CD4-positive, alpha-beta T cell treated with Interleukin-12 subunit alpha and Interleukin-12 subunit beta, for 1 hour (primary cell): ENCODE measurements at places on chromosomes 16 and 17.

- no peak for DNase-seq
Measured at GRCh38 chr17:63494300-63494928, 17.6 kb downstream of the ACE start.

DNA sequence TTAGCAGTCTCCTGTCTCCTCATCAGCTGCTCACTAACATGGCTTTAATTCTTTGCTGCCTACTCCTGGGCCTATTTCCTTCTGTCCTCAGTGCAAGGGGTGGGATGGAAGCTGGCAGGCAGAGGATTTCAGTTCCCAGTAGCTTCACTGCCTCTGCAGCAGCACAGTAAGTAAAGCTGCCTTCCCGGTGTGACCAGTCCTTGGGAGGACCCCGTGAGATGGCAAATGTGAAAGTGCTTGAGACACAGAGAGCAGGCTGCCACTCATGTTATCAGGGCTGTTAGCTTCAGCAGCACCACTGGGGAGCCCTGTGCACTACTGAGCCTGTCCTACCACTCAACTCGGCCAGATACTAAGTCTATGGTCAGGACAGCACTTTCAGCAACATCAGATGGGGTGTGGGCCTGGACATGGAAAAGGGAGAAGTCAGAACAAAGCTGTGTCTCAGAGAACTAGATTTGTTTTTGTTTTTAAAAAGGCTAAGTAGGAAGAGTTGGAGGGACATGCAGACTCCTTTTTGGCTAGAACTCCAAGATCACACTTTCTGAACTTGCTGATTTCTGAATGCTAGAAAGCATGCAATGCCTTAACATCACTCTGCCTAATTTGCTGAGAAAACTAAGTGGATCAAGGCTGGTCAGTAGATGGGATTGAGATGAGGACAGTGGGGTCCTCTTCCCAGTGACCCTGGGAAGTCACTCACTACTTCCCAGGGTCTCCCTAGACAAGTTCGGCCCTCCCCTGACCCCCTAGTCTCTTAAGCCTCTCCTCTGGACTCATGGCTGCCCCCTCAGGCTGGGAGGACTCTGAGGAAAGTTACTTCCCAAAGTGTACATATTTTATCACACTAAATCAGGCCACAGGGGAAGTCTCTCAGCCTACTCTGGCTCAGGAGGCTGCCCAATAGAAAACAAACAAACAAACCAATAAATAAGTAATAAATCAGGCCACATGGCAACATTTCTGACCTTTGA lies 1.1 kb downstream of the ACSF2 start:
- DNase-seq = peak; percentile 19

DNA sequence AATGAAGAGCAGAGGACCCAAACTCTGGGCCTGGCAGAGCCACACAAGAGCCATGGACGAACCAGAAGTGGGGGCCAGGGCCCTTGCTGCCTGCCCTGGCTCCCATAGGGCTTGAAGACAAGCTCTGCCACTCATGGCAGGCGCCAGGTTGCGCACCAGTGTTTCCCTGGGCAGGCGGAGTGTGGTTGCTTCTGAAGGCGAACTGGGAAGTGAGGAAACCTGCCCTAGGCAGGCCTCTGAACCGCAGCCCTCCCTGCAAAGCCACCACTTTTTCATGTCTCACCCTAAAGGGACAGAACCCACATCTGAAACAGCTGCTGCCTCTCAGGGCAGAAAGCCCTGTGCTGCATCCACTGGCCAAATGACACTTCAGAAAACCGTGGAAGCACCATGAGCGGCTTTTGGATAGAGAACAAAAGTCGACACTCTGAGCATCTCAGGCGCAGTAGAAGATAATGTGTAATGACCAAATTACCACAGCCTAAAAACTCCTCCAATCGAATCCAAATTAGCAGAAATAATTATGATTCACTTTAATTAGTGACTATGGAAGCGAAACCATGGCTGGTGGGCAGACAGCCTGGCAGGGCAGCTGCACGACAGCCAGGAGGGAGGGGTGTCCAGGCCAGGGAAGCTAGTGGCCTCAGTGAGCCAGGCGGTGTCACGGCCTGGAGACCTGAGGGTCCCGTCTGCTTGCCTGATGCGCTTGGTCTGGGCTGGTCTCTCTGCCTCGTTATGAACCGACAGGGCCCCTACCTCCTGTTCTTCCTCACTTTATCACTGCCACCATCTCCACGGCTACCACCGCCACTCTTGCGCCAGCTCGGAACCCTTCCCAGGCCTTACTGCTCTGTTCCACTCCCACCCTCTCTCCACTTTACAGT lies 59.1 kb downstream of the PRMT7 start:
- DNase-seq = peak; percentile 17

DNA sequence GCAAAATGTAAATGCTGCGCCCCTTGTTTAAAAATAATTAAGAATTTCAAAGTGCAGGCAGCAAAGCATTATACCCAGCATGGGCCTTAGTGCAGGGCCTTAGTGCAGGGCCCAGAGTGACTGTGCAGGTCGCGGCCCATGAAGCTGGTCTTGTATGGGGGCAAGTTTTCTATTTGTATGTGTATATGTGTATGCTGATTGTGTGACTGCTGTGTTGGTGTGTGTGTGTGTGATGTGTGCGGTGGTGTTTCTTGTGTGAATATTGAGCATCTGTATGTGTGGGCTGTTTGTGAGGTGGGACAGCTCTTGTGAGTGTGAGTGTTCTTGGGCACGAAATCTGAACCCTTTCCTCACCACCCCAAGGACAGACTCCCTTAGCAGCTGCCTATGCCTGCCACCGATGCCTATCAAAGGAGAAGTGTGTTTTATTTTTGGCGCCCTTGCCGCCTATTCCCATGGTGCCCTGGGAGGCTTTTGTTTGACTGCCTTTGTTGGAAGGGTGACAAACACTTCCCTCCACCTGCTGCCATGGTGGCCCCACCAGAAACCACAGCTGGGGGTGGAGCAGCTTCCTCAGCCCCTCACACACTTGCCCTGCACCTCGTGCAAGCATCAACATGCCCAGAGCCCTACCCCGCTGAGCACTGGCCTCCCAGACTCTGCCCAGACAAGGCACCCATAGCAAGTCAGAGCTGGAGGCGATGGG lies 18.0 kb downstream of the CCR7 start:
- peak; percentile 72 for DNase-seq

GRCh38 chr17:39231591-39232551 lies 6.1 kb upstream of the STAC2 start:
- DNase-seq = peak; percentile 73

DNA sequence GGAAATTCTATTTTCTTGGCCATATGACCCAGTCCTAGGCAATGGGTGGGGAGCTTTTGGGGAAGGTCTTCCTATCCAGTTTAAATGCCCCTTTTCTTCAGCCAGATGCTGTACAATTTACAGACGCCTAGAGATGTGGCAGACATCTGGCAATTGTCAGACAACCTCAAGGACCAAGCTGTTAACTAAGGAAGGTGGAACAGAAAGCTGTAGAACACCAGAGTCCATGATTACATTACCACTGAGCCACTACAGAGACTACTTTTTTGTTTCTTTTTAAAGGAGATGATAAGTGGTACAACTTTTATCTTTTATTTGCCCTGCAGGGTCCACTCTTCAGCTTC lies 21.1 kb upstream of the CORO6 start:
- no peak for DNase-seq

DNA sequence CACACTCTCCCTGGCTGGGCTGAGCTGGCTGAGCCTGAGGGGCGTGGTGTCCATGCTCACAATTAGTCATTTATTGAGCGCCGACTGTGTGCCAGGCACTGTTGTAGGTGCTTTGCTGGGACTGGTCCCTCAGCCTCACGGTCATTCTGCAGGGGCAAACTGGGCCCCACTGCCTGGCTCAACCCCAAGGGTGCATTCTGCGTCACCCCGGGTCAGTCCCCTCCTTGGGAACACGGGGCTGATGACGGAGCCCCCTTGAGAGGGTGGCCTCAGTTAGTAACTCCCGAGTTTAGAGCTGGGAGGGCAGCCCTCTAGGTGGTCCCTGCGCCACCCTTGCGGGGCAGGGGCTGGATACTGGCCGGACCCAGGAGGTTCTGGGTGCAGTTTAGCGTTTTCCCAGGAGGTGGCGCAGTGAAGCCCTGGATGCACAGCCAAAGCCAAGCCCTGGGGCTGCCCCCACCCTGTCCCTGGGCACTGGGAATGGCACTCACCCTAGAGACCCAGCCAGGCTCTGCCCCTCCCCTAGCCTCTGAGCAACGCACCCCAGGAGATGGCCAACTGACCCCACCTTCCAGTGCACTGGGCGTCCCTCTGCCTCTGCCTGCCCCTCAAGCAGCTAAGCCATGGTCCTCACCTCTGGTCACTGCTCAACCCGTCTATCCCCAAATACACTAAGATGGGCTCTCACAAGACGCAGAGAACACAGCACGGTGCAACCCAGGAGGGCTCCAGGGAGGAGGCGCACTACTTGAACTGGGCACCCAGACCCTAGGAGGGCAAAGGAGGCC lies 243.2 kb upstream of the GSE1 start:
- DNase-seq = peak; percentile 31

DNA sequence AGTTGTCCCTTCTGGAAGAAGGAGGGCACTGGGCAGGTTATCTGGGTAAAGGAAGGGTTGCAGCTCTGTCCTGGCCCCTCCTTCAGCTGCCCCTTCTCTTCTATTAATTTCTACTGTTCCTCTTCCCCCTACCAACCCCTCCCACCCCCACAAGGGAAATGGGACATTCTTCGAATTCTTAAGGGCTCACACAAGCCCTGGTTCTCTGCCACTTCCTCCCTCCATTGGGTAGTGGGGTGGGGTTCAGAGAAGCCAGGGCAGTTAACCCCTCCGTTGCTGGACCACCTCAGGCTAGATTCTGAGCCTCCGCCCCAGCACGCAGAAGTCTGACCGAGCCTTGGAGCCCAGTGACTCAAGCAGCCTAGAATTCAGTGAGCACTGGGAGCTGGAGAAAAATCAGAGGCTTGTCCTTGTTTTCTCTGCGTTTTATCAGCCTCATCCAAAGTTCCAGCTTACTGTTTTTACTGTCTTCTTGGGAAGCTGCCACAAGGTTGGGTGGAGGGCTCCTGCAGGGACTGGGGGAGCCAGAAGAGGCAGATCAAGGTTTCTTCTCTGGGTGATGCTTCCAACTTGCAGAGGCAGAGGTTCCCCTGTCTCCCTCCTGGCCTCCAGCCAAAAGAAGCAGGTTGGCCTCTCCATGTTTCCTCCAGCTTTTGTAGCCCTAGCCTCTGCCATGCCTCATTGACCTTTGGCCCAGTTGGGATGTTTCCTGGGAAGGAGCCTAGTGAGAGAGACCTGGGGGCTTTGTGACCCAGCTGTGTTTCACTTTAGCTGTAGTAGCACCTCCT lies 10.2 kb downstream of the LASP1 start:
- DNase-seq = no peak

- DNase-seq = no peak
Measured at GRCh38 chr17:61238455-61238933, 161.1 kb upstream of the TBX2 start.

GRCh38 chr17:5708344-5708743 lies 124.0 kb upstream of the NLRP1 start:
- DNase-seq = no peak

DNA sequence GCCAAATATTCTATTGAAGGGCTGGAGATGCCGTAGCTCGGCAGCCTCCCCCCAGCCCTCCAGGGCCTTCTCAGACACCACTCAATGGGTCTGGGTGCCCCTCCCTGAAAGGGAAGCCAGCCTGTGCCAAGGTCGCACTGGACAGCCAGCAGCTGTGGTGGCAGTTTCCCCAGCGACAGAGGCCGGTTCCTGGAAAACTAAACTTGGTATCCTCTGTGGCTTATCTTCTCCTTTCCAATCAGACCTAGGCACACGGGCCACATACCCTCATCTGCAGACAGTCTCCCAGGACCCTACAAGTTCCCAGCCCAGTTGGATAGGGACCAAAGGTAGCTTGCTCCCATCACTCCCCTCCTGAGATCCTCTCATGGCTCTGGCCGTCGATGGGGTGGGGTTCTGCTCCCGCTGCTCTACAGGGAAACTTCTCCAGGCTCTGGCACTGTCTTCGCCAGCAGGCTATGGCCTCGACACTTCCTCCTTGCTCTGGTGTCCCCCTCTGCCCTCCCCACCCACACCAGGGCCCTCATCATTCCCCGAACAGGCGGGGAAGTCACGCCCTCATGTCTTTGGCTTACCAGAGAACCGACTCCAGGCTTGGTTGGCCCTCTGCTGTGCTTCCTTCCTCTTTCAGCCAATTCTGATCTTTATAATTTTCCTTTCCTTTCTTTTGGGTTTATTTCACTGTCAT lies 18.3 kb upstream of the IL21R start:
- no peak for DNase-seq

GRCh38 chr17:41231731-41232130 lies 518 bp upstream of the KRTAP9-3 start:
- DNase-seq = no peak

GRCh38 chr16:89924297-89924924 lies 1.3 kb downstream of the TUBB3 start:
- DNase-seq = peak; percentile 42

GRCh38 chr17:39863918-39864746 lies at the start of gene IKZF3:
Gene IKZF3, minus strand, starts transcription at chr17:39864312. Its CDS starts 186 bp downstream, at chr17:39864126.
- peak; percentile 90 for DNase-seq
